ENCODE measurements at places on chromosomes 16 and 17. TPM values are rescaled to one million over a fixed set of nuclear protein-coding genes. Genes with fewer than 3 reads are reported as not detected.
A peak's percentile ranks its signal among the peaks of the same experiment; 100 is the strongest.

The UMOD gene
- not detected for total RNA-seq

DNA sequence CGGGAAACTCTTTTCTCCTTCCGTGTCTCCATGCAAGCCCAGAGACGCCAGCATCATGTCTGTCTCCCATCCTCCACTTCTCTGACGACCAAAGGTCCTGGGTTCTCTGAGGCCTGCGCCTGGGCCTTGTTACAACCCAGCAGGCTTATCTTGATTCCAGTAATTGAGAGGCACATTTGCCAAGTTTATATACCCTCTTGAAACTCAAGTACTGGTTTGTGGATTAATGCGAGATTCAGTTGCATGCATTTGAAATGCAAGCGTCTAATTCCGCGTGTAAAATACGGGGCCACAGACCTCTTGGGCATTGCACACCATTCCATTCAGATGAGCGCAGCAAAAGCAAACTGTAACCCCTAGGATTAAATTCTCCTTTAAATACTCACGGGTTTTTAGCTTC, 28.7 kb upstream of the CRISPLD2 start:
- DNase-seq, result no peak

DNA sequence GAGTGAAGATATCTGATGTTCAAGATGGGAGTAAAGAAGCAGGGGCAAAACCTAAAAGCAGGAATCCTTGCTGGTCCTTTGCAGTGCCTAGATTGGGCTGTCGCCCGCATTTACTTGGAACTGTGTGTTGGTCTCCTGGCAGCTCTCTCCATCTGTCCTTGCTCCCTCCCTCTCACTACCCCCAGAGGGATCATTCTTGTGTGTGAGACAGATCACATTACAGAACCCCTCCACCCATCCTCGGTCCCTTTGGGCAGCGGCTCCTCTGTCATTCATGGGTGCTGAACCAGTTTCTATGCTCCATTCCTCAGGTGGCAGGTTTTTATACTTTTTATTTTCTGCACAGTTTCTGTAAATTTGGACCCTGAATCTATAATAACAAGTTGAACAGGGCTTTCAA, 99.4 kb upstream of the MYOCD start:
- DNase-seq, result no peak

GRCh38 chr17:63439687-63440086, 6.4 kb downstream of the CYB561 start:
- DNase-seq, result no peak

DNA sequence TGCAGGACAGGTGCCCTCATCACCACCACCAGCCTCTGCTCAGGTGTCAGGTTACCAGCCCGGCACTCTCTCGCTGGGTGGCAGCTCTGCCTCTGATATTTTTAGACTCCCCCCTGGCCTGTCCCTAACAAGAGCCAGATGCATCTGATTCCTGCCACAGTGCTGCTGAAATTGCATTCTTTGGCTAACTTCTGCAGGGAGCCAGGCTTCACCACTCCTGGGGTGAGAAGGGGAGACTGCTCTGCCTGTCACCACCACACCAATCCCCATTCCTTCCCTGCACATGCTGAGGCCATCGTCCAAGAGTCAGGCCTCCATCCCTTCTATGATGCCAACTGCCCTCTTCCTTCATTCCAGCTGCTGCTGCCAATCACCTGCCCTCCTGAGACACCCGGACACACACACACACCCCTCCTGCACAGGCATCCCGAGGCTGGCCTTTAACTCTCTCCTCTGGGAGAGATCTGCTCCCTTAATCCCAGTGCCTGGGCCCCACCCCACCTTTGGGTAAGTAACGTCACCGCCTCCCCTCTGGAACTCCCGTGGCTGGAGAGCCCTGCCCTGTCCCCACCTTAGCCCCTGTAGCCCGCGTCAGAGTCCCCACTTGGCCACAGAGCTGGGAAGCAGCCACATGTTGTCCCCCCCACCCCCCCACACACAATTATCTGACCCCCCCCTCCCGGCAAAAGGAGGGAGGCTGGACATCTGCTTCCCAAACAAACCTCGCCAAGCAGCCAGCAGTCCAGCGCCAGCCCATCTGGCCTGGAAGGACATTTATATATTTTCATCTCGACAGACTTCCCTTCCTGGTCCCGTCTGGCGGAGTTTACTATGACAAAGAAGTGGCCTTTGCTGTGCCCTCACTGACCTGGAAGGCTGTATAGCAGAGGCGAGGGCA, 2.8 kb downstream of the EMP2 start:
- DNase-seq, result peak; percentile 74

The CSH1 gene
- not detected for total RNA-seq

- DNase-seq, result peak; percentile 52
These were observed 57.0 kb downstream of the PITPNC1 start for GRCh38 chr17:67434061-67434525.

GRCh38 chr16:22948058-22948602, 134.2 kb downstream of the HS3ST2 start:
- DNase-seq, result no peak

The AHSP gene
- total RNA-seq, result not detected

- no peak for DNase-seq
These were observed 6.4 kb downstream of the DYNLRB2 start for GRCh38 chr16:80547145-80547544.

DNA sequence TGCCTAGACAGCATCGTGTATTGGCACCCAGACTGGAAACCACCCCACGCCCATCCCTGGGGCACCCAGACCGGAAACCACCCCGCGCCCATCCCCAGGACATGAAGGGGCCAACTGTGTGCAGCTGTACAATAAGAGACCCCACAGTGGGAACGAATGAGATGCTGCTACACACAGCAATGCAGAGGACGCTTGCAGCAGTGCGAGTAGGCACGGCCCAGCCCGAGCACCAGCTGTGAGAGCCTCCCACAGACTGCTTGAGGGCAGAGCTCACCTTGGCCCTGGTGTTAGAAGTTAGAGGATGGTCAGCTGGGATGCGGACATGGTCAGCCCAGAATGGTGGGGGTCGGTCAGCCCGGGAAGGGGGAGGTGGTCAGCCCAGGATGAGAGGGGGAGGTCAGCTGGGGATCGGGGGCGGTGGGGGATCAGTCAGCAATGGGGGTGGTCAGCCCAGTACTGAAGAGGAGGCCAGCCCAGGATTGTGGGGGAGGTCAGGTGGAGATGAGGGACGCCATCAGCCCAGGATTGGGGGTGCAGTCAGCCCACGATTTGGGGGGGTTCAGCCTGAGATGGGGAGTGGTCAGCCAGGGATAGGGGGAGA, 340.0 kb downstream of the C16orf95 start:
- no peak for DNase-seq

DNA sequence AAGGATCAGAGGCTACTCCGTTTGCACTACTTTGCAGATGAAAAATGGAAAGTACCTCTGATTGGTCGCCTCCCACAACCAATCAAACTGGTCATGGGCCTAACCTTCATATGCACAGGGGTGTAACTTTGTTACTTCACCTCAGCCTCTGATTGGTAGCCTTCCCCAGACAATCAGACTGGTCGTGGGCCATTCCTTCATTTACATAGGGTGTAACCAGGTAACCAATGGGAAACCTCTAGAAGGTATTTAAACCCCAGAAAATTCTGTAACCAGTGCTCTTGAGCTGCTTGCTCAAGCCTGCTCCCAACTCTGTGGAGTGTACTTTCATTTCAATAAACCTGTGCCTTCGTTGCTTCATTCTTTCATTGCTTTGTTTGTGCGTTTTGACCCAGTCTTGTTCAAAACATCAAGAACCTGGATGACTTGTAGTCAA, 39.2 kb upstream of the USP22 start:
- DNase-seq, result no peak

- no peak for DNase-seq
These were observed 609.4 kb upstream of the SOX9 start for GRCh38 chr17:71511266-71511995.

Data from left ventricle myocardium superior (tissue), 1 donor.